ENCODE measurements at places on chromosomes 5 and 9.

DNA sequence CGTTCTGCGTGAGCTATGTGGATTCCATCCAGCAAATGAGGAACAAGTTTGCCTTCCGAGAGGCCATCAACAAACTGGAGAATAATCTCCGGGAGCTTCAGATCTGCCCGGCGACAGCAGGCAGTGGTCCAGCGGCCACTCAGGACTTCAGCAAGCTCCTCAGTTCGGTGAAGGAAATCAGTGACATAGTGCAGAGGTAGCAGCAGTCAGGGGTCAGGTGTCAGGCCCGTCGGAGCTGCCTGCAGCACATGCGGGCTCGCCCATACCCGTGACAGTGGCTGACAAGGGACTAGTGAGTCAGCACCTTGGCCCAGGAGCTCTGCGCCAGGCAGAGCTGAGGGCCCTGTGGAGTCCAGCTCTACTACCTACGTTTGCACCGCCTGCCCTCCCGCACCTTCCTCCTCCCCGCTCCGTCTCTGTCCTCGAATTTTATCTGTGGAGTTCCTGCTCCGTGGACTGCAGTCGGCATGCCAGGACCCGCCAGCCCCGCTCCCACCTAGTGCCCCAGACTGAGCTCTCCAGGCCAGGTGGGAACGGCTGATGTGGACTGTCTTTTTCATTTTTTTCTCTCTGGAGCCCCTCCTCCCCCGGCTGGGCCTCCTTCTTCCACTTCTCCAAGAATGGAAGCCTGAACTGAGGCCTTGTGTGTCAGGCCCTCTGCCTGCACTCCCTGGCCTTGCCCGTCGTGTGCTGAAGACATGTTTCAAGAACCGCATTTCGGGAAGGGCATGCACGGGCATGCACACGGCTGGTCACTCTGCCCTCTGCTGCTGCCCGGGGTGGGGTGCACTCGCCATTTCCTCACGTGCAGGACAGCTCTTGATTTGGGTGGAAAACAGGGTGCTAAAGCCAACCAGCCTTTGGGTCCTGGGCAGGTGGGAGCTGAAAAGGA lies 10.9 kb downstream of the QRFP start:
- DNase-seq: no peak

GRCh38 chr5:137995077-137995748 lies 37.7 kb downstream of the FAM13B start:
- no peak for DNase-seq

GRCh38 chr5:179794575-179794974 lies 789 bp downstream of the LTC4S start:
- DNase-seq: no peak

DNA sequence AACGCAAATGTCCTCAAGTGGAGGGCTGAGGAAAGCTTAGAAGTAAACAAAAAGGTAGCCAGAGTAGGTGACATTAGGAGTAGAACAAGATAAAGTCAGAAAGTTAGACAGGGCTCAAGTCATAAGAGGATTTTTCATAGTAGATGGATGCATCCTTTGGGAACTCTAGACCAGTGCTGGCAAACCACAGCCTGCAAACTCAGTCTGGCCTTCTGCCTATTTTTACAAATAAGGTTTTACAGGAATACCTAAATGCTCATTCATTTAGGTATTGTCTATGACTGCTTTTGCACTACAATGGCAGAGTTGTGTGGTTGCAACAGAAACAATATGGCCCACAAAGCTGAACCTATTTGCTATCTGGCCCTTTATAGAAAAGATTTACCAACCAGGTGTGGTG lies 116.0 kb upstream of the HMHB1 start:
- DNase-seq: no peak

- no peak for DNase-seq
These were observed 527.8 kb downstream of the AGTPBP1 start for GRCh38 chr9:85213650-85214607.

Measured in stimulated activated CD8-positive, alpha-beta memory T cell treated with anti-CD3 and anti-CD28 coated beads, Interleukin-4, amount 100 ng/mL, for 1 hour (primary cell).